NCI-H187 treated with DMSO at 0.1 percent for 48 hours (cell line): ENCODE measurements at places on chromosomes 6 and 20.

DNA sequence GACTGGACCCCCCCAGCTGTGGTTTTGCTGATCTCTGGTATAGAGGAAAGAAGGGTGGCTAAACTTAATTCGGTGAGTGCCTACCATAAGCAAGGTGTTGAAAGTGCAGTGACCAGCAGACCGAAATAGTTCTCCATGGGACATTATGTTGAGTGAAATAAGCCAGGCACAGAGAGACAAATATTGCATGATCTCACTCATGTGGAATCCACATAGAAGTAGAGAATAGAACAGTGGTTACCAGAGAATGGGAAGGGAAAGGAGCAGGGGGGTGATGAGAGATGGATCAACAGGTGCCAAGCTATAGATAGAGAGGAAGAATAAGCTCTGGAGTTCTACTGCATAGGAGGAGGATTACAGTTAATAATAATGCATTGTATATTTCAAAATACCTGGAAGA, 9.7 kb upstream of the GCNT2 start:
- DNase-seq: no peak

- no peak for DNase-seq
Observed at GRCh38 chr6:168681748-168682147, 240.8 kb downstream of the SMOC2 start.

DNA sequence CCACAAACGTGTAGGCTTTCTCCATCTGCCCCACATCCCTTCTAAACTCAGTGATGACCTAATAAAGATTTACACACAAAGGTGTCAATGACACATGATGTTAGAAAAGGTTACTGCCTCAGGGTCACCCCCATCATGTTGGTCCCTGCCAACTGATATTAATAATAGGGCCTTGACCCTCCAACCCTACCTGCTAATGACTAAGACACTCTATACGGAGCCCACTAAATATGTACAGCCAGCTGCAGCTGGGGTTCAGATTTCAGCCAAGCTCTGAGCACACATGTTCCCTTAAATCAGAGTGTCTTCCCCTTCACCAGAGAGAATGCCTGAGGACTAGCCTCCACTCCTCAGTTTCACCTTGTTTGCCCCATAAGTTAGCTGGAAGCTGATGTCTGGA, 67.4 kb upstream of the SNRPB2 start:
- no peak for DNase-seq

GRCh38 chr6:70686548-70687133, 19.0 kb downstream of the SMAP1 start:
- no peak for DNase-seq

DNA sequence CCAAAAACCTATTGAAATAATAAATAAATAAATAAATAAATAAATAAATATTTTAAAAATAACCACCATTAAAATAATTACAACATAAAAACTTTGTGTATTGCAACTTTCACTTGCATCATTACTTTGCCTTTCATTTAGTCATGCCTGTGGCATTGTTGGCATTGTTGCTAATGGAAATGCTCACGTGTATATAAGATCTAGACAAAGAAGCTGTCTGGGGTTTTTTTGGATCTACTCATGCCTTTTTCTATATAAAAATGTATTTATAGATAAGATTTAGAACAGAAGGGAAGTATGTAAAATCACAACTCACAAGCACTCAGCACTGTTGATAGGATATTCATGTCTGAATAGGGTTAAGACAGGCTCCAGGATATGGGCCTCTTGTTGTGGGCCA, 27.9 kb downstream of the GFRA4 start:
- no peak for DNase-seq

GRCh38 chr6:1667012-1667804, 57.5 kb downstream of the FOXC1 start:
- no peak for DNase-seq

DNA sequence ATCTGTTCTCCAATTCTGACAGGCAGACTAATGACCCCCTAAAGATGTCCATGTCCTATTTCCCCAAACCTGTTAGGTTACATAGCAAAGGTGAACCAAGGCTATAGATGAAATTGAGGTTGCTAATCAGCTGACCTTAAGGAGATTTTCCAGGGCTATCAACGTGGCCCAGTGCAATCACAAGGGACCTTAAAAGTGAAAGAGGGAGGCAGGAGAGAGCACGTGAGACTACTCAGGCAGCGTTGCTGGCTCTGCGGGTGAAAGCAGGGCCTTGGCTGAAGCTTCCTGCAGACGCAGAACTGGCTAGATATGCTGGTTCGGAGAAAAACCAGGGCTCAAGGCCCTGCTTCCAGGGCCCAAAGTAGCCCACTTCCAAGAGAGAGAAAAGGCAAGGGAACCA, 78.7 kb downstream of the NCOA7 start:
- no peak for DNase-seq
